ENCODE measurements at places on chromosomes 3 and 15.

GRCh38 chr3:88882121-88882520 is 225.3 kb upstream of the EPHA3 start:
- DNase-seq, result no peak

DNA sequence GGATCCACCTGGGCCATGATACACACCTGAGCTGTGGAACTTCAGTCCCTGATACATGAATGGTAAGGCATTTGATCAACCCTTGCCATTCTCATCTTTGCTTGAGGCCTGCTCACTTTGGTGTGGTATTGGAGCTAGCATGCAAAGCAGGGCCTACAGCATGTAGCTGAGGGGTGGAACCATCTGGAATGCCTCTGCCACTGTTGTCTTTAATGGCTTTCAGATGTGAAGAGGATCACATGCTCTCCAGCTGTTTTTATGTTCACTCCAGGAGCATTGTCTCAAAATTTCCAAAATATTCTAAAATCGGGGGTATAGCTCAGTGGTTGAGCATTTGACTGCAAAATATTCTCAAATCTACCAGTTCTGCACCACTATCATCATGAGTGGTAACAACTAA is 64.4 kb upstream of the PHLDB2 start:
- DNase-seq, result no peak

DNA sequence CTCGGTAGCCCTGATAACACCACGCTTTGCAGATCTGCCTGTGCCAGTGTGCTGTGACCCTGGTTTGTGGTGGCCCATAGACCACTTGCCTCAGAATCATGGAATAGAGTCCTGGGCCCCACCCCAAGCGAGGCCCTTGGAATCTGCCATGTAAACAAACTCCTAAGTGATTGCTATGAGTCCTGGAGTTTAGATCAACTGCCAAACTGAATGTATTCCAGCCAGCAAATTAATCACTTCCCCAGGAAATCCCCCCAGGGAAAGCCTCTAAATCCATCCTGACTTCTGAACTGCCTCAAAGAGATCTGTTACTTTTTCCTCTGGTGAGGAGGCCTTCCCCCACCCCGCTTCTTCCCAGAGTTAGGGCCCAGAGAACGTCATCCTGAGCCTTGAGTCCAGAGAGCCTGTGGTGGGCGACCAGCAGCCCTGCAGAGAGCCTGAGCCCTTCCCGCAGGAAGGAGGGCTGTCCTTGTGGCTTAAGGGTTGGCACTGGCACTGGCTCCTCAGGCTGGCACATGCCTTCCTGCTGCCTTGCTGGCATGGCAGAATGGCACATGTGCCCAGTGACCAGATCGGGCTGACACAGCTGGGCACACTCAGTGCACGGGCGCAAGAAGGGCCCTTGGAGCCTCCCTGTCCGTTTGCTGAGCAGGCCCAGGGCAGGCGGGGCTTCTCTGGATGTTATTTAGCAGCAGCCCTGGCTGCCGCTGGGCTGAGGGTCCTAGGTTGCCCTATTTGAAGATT is 50.6 kb upstream of the PLXNA1 start:
- no peak for DNase-seq

- DNase-seq, result no peak
These were observed 158.8 kb downstream of the SSR3 start for GRCh38 chr3:156395961-156396710.

GRCh38 chr15:68582864-68583263 is 4.1 kb downstream of the CORO2B start:
- no peak for DNase-seq

- no peak for DNase-seq
These were observed 86.9 kb downstream of the NEO1 start for GRCh38 chr15:73139041-73139743.

- DNase-seq, result peak; percentile 66
These were observed 5.2 kb upstream of the WNT7A start for GRCh38 chr3:13884851-13885703.

DNA sequence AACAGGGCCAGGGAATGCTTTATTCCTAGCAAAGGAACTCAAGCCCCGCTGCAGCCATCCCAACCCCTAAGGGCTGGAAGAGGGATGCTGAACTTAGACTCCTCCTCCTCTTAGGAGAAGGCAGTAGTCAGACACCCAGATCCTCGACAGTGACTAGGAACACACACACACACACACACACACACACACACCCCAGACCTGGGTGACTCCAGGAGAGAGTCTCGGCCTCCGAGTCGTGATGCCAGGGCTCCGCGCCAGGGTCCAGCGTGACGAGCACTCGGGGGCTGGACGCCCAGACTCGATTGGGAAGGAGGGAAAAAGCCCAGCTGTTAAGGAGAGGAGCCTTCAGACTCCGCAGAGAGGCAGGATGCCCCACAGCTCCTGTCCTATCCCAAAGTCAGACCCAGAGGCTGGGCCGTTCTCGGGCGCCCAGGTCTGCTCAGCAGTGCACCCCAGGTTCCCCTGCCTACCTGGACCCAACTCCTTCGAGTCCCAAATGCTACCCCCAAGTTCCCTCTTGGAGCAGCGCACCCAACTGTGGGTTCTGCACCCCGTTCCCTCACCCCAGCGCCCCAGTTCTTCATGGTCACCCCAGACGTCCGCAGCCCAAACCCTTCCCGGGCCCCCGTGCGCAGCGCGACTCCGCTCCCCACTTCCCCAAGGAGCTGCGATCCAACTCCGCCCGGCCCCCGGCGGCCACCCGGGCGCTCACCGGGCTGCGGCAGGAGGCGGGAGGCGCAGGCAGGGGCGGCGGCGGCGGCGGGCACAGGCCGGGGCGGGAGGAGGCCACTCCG is 421 bp downstream of the BMF start:
- no peak for DNase-seq

DNA sequence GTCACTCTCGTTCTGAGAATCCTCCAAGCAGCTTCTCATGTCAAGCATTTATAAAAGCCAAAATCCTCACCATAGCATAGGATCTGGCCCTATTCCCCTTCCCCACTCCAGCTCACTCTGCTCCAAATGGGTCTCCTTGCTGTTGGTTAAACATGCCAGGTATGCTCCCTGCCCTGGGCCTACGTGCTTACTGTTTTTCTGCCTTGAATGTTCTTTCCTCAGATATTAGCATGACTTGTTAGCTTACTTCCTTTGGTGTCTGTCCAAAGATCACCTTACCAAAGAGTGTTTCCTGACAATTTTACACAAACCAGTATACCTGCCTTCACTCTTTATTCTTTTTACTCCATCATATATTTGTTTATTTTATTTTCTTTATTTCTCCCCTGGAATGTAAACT is 33.1 kb upstream of the MYO5C start:
- no peak for DNase-seq

GRCh38 chr3:50345586-50346234 is at the start of gene ZMYND10:
ZMYND10 (minus strand) TSS chr3:50345732; CDS start chr3:50345579, 153 bp downstream.
- DNase-seq, result peak; percentile 69

DNA sequence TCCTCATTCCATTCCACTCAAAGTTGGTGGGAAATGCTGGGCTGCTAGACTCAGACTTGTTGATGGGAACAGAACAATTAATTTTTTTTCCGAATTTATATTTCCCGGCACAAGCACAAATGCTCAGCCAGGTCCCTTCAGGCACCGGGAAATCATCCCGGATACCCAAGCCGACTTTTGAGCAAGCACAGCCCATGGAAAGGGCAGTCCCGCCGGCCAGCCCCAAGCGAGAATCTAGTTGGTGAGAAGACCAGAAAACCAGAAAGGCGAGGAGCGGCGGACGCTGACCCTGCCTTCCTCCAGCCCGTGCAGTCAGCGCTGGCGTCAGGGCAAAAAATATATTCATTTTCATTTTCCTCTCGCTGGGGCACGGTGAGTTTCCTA is 763 bp upstream of the ZIC4 start:
- DNase-seq, result no peak

- no peak for DNase-seq
These were observed 42.5 kb downstream of the CHCHD6 start for GRCh38 chr3:126746395-126747177.

- DNase-seq, result no peak
These were observed 8.6 kb upstream of the GASK1A start for GRCh38 chr3:42970557-42970956.

GRCh38 chr3:12470111-12470510 is 14.2 kb upstream of the TSEN2 start:
- no peak for DNase-seq

DNA sequence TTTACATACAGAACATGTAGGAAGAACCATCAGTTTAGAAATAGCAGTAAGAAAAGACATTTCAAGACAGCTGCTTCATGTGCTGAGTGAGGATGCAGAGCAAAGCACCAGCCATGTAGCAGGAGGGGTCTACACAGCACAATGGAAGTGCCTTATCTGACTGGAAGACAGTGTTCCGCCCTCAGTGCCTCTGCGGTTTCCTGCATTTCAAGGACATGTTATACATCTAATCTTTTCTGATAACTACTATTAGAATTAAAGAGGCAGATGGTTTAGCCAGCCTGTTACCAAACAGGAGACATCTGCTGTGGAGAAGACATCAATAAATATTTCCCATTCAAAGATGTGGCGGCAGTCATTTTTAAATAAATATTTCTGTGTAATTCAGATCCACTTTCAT is 10.6 kb downstream of the LSG1 start:
- DNase-seq, result no peak

- no peak for DNase-seq
These were observed 14.6 kb upstream of the SEC62 start for GRCh38 chr3:169952045-169952444.

All from activated CD4-positive, alpha-beta T cell treated with anti-CD3 and anti-CD28 coated beads, Interleukin-2, amount 50 U/mL, for 4 hours (primary cell).